ENCODE measurements at places on chromosomes 1 and 21.

DNA sequence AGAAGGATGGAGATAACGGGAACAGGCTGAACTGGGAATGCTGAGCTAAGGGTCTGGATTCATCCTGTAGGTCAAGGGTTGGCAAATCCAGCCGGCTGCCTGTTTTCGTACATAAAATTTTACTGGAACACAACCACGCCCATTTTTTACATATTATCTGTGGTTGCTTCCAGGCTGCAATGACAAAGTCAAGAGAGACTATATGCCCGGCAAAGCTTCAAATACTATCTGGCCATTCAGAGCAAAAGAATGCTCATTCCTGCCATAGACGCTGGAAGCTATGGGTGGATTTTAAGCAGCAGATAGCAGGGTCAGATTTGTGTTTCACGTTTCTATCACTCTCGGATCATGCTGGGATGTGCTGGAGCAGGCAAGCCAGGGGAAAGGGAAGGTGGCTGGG lies 137.9 kb upstream of the EDN2 start:
- no peak for DNase-seq

- no peak for DNase-seq
Measured at GRCh38 chr1:87959236-87959635, 630.6 kb downstream of the LMO4 start.

DNA sequence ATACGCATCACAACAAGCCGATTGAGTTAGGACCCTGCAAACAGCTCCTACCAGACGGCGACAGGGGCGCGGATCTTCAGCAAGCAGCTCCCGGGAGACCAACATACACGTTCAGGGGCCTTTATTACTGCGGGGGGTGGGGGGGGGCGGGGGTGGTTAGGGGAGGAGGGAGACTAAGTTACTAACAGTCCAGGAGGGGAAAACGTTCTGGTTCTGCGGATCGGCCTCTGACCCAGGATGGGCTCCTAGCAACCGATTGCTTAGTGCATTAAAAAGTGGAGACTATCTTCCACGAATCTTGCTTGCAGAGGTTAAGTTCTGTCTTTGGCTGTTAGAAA lies 162.0 kb downstream of the RUNX1 start:
- no peak for DNase-seq

DNA sequence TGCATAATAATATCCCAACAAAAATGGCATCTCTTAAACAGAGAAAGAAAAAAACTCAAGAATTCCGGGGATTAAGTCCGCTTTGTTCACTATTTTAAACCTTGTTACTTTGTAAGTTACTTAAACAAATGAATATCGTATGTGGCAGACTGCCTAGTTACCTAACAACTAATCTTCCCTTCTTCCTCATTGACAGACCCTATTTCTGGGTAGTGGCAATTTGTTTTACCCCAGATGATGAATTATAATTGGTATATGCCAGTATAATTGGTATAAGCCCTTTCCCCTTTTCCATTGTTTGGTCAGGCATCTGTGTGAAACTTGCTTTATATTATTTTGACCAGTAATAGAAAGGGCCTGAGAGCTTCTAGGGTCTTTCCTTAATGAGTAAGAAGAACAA lies 52.4 kb downstream of the CDC42BPA start:
- no peak for DNase-seq

GRCh38 chr1:151935894-151936602 lies 26.7 kb upstream of the THEM4 start:
- no peak for DNase-seq

GRCh38 chr1:195715652-195716051 lies 892.6 kb downstream of the KCNT2 start:
- DNase-seq, result no peak

DNA sequence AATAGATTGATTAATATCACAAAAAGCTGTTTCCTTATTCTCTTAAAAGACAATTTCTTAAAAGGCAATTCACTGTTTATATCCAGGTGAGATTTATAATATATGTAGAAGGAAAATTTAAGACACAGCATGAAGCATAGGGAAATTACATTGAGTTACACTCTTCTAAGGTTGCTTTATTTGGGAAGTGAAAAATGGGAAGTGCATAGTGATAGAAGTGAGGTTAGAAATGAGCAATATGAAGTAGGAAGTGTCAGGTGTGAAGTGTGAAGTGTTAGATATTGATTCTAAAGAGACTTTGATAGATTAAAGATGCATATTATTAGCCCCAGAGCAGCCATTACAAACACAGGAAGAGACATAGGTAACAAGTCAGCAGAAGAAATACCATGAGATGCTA lies 40.3 kb downstream of the FH start:
- no peak for DNase-seq

- no peak for DNase-seq
Measured at GRCh38 chr1:82179131-82179530, 378.4 kb downstream of the ADGRL2 start.

- DNase-seq, result no peak
Measured at GRCh38 chr1:46492871-46493270, 3.2 kb downstream of the DMBX1 start.

DNA sequence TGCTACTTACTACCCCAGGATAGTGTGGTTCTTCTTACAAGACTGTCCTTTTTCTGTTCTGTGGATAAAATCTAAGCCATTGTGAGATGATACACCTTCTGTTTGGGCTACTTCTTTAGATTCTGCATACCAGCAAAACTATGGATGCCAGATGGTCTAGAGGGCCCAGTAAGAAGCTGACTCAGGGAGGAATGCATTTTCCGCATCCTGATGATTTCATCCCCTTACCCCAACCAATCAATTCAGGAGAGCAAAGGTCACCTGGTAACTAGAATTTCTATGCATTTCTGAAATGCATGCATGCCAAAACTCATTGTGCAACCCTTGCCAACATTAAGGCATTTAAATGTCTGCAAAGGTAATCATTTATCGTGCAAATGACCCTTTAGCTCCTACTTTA lies 285.7 kb upstream of the ZP4 start:
- no peak for DNase-seq

GRCh38 chr1:15949453-15950245 lies 26.3 kb downstream of the ZBTB17 start:
- DNase-seq, result peak; percentile 85
